ENCODE measurements at places on chromosomes 11 and 22.
A peak's percentile ranks its signal among the peaks of the same experiment; 100 is the strongest.

GRCh38 chr22:39294571-39295468 is 24.6 kb downstream of the RPL3 start:
- no peak for DNase-seq

DNA sequence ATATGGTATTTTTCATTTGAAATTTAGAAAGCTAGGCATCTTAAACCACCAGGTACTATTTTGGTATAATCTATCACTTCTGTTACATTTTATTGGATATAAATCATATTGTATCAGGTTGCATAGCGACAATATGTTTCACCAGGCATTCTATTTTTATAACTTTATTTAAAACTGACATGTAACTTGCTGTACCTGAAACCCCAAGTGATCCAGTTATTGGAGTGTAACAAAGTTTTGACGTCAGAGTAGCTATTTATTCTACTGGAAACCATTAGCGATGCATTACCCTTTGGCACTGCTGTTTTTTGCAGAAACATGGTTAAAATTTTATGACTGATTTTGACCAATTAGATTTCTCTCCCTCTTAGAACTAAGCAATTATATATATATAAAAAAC is 160.7 kb downstream of the METTL15 start:
- DNase-seq: no peak

GRCh38 chr11:120336641-120337354 is 585 bp downstream of the ARHGEF12 start:
- peak; percentile 25 for DNase-seq

- DNase-seq: no peak
Measured at GRCh38 chr22:17705546-17705945, 67.0 kb downstream of the BCL2L13 start.

GRCh38 chr11:61817471-61818202 is 834 bp upstream of the FADS1 start:
- no peak for DNase-seq

DNA sequence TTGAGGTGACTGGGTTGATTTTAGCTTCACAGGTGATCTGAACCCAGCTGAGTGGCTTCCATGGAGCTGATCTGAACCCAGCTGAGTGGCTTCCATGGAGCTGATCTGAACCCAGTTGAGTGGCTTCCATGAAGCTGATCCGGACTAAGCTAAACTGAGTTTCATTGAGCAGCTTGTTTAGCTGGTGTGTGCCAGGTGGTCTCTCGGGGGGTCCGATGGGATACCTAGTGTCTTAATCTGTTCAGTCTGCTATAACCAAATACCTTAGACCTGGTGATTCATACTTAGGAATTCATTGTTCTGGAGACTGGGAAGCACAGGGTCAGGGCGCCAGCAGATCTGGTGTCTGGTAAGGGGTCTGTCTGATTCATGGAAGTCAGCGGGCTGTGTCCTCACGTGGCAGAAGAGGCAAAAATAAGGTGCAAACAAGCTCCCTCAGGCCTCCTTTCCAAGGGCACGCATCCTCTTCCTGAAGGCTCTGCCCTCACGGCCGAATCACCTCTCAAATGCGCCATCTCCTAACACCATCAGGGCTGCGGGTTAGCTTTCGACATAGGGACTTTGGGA is 52.5 kb upstream of the KCNQ1OT1 start:
- no peak for DNase-seq

GRCh38 chr11:21811572-21811971 is 381.3 kb upstream of the ANO5 start:
- DNase-seq: no peak

GRCh38 chr11:68146704-68147474 is 25.7 kb upstream of the CHKA start:
- DNase-seq: no peak

GRCh38 chr22:18033204-18033998 is 9.0 kb upstream of the MICAL3 start:
- DNase-seq: no peak

GRCh38 chr22:25125693-25126357 is 73.8 kb upstream of the CRYBB3 start:
- no peak for DNase-seq

All from stimulated activated CD8-positive, alpha-beta memory T cell treated with anti-CD3 and anti-CD28 coated beads, Interleukin-7, amount 100 ng/mL, for 4 hours (primary cell).